ENCODE measurements at places on chromosomes 13 and 19. TPM values are rescaled to one million over a fixed set of nuclear protein-coding genes. Genes with fewer than 3 reads are reported as not detected.

Gene SACS
- 8.1 TPM for polyA plus RNA-seq

GRCh38 chr19:23802290-23802689 is 43.6 kb upstream of the ZNF681 start:
- no peak overlapping the region for H3K27ac ChIP-seq
- no peaks in the 10 kb centered on the region for H3K27me3 ChIP-seq
- H3K4me1 ChIP-seq: no peaks in the 10 kb centered on the region

Gene TJP3
- 3.3 TPM for polyA plus RNA-seq

Gene PRSS57
- polyA plus RNA-seq: 1.1 TPM

Gene C3
- 311 TPM for polyA plus RNA-seq

DNA sequence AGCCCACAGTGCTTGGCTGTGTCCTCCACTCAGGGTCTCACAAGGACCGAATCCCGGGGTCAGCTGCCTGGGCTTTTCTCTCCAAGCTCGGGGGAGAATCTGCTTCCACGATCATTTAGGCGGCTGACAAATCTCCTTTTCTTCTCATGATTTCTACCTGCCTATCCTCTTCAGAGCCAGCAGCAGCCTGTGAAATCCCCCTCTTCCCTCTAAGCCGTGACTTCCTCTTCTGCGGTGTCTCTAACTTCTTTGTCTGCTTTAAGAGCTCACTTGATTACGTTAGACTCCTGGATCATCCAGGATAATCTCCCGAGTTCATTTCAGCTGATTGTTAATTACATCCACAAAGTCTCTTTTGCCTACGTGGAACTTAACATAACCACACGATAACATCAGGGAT is 22.5 kb upstream of the ZNF845 start:
- no peak overlapping the region for H3K27ac ChIP-seq
- H3K36me3 ChIP-seq: no peaks in the 10 kb centered on the region
- no peak for DNase-seq
- H3K4me3 ChIP-seq: no peak overlapping the region
- H3K4me1 ChIP-seq: no peaks in the 10 kb centered on the region

Gene ZNF738
- polyA plus RNA-seq: 7.3 TPM

DNA sequence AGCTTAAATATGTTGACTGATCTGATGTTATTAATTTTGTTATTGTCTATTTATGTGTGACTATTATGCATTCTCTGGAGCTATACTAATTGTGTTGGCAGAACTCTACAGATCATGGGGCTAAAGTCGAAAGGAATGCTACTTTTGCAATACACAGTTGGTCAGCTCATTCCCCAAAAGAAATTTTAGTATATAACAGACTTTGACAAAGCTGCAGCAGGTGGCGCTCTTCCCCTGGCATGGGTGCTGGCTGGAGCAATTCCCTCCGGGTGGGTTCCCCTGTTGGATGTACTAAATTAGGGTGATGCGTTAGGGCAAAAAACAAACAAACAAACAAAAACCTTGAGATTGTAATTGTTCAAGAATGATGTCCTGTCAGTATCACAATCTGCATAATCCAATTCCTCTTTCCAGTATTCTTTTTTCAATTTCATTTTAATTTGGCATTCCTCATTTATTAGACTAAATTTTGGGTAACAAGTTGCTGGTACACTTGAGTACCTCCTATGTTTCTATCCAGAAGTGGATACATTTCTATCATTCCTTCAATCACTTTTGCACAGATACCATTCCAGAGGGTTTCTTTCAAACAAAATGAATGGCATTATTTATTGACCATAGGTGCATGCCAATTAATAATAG is 322.8 kb upstream of the EDNRB start:
- H3K4me3 ChIP-seq: no peak overlapping the region
- H3K36me3 ChIP-seq: no peaks in the 10 kb centered on the region
- no peaks in the 10 kb centered on the region for H3K27me3 ChIP-seq
- H3K27ac ChIP-seq: no peak overlapping the region

Data from thymus (tissue), 14 donors.